Stimulated activated CD8-positive, alpha-beta memory T cell treated with anti-CD3 and anti-CD28 coated beads, Interleukin-12 subunit alpha, Interleukin-12 subunit beta, amount 100 ng/mL, for 4 hours (primary cell): ENCODE measurements at places on chromosomes 2 and 18.
A peak's percentile ranks its signal among the peaks of the same experiment; 100 is the strongest.

GRCh38 chr2:133177196-133177595, 391.1 kb downstream of the NCKAP5 start:
- DNase-seq, result no peak

DNA sequence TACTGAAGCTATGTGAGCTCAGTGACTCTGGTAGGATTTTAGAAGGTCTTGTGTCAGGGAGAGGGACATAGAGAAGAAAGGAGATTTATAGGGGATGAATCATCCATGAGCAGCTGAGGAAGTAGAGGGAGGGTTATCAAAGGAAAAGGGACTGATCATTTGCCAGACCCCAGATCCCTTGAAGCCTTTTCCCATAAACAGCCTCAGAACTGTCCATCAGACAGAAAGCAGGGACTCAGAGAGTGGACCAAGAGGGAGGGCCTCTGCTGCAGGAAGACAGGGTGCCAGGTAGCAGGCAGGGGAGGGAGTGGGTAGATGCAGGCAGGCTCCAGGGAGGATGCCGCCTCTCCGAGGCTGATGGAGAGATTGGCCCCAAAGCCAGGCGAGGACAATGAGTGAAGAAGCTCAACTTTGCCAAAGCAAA, 133.9 kb downstream of the TNS1 start:
- DNase-seq, result no peak

- no peak for DNase-seq
Observed at GRCh38 chr2:48965204-48965603, 189.1 kb downstream of the FSHR start.

GRCh38 chr2:66682476-66682875, 247.6 kb downstream of the MEIS1 start:
- DNase-seq, result no peak

DNA sequence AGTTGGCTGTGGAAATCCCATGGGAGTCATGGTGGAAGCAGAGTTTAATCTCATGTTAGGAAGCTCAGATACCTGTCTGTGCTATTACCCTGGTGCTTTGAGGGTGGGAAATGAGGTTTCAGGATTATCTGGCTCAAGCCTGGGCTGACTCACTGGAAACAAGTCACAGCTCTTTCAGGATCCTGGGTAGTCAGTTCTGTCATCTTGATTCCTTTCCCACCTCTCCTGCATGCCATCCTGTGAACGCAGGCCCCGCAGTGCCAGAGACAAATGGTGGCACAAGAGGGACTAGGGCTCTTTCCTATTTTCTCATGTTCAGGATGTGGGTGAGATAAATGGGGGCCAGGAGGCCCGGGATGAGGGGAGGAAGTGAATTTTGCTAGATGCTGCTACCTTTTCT, 3.7 kb upstream of the FAM136A start:
- DNase-seq, result no peak

DNA sequence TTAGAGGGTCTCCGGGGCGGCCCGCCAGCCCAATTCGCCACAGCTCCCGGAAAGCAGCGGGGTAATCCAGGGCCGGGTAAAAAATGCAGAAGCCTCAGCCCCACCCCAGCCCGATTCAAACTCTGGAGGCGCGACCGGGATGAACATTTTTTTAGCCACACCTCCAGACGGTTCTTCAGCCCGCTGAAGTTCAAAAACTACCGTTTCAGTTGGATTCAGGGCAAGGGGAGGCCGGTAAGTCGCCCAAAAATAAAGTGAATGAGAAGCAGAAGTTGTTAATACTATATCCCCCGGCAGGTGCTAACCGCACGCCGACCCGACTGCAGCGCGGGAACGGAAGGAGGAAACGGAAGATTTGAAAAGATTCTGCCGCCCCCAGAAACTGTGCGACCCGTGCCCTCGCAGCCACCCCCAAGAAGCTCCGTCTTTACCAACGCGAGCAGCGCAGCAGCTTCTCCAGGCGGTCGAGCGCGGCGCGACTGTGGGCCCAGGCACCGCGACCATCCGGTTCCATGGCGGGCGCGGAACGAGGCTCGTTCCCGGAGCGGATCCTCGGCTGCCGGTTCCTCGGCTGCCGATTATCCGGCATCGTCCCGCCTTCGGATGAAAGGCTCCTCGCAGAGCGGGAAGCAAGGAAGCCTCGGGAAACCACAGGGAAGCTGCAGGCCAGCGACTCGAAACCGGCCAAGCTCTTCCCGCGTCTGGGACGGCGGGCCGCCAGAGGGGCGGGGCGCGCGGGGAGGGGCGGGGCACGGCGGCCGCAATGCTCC, at the start of gene BARD1:
Gene BARD1 (minus strand): TSS at position 703 of the 770 bp plus-strand sequence. CDS start 114 bp downstream, at position 589.
- DNase-seq, result peak; percentile 41

DNA sequence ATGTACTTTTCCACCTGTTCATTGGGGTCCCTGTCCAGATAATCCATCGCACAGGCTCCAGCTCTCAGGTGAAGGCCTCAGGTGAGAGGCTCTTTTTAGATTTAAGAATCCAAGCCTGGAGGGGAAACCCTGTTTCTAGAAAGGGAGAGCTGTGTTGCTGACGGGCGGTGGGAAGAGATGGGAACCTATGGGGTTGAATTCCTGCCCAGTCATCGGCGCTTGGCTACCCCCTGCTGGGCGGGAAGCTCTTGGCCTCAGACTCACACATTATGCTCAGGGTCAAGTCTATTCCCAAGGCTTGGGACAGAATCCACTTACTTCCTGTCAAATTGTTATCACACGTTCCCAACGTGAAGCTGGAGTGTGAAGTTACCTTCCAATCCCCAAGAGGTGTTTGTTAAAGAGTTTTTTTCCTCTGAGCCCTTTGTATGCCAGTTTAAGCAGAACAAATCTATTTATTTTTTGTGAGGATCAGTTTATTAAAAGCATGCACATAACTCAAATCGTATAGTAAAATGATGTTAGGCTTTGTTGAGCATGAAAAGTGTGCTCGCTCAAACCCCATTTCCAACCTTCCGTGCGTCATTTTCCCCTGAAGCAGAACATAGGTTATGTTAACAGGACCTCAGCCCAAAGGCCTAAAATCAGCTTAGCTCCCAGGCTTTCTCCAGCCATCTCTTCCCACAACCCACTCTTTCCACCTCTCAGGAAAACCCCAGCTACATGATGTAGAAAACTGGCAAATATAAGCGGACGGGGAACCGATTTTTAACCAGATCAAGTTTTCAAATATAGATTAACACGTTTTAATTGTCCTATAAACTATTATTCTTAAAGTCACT, 181.7 kb upstream of the ETAA1 start:
- DNase-seq, result no peak

DNA sequence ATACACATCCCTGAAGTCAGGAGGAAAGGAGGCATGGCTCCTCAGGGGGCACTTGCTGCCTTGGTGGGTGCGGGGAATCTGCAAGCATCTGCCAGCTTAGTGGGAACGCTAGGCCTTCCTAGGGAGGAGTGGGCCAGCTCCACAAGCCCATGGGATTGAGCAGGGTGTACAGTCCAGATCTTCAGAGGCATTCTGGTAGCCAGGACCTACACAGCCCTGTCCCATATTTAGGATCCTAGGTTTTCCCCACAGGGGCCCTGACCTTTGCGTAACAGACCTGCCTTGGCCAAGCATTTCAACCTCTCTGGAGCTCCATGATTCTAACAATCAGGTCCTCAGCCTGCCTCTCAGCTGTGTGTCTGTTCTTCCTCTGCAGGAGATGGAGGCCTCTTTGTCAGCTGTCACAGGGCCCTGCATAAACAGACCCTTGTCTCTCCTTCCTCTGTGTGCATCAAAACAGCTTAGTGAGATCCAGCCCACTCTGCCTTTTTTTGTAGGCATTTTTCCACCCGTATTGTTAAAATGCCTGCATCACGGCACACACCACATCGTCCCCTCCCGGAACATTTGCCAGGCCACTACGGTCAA, 140.2 kb upstream of the NDUFV2 start:
- DNase-seq, result no peak

DNA sequence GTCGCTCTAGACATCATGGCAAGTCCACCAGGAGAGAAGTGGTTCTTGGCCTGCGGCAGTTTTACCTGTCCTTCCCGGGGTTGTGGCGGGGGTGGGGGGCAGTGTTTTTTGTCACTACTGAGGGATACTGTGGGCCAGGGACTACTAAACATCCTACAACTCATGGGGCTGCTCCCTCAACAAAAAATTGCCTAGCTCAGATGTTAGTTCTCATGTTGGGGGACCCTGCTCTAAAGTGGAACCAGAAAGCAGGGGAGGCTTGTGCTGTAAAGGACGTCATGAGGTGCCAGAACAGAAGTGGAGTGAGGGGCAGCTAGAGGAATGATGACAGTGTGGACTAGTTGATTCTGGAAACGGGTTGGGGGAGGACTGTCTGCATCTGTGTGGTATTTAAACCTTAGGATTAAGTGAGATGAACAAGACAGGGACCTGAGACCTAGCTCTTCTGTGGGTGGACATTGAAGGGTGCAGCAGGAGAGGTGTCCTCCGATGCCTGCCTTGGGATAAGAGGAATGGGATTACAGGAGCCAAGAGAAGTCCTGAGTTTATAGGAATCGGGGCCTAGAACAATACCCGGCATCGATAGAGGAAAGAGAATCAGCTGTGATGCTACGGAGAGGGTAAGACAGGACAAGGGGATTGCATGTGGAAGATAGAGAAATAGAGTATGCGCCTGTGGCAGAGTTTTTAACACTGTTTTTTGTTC, 2.7 kb downstream of the RPL31 start:
- DNase-seq, result no peak

DNA sequence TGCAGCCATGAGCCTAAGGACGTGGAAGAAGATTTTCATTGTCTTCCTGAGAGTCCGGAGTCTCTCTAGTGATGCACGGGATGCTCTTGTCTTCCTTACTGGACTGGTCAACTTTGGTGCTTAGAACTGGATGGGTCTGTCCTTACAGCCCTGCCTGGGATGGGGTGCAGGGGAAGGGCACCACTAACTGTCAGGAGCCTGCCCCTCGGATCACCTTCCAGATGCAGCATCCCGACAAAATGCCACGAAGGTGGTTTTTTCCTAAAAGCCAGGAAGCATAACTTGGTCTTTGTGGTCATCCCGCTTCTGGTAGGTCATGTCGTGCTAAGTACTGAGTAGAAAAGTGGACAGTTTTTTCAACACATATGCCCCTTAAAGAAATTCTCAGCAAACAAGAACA, 207.4 kb upstream of the TWIST2 start:
- DNase-seq, result no peak

GRCh38 chr2:226733927-226734564, 65.6 kb downstream of the IRS1 start:
- DNase-seq, result no peak

- DNase-seq, result no peak
Observed at GRCh38 chr2:66443979-66444861, 9.3 kb downstream of the MEIS1 start.

GRCh38 chr2:33022989-33023727, 76.4 kb downstream of the LTBP1 start:
- no peak for DNase-seq

GRCh38 chr2:86022661-86023365, 82.9 kb downstream of the POLR1A start:
- DNase-seq, result no peak

DNA sequence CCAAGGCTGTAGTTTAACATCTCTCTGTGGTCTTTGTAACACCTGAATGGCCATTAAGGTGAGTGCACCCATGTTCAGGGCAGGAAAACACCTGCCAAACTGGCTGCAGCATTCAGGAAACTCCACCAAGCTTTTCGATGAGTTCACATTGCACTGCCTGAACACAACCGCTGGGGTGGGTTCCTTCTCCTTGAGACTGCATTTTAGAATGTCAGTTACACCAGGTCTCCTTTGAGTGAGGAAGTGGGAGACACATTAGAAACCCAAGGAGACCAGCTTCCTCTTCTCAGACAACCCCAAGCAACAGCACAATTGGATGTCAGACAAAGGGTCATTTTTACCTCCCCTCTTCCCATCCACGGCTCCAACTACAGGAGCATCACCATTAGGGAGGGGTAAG, 35.2 kb downstream of the CYRIA start:
- no peak for DNase-seq

- DNase-seq, result no peak
Observed at GRCh38 chr2:144217853-144218633, 301.9 kb downstream of the ZEB2 start.

- DNase-seq, result no peak
Observed at GRCh38 chr2:58895857-58896256, 654.7 kb upstream of the FANCL start.

DNA sequence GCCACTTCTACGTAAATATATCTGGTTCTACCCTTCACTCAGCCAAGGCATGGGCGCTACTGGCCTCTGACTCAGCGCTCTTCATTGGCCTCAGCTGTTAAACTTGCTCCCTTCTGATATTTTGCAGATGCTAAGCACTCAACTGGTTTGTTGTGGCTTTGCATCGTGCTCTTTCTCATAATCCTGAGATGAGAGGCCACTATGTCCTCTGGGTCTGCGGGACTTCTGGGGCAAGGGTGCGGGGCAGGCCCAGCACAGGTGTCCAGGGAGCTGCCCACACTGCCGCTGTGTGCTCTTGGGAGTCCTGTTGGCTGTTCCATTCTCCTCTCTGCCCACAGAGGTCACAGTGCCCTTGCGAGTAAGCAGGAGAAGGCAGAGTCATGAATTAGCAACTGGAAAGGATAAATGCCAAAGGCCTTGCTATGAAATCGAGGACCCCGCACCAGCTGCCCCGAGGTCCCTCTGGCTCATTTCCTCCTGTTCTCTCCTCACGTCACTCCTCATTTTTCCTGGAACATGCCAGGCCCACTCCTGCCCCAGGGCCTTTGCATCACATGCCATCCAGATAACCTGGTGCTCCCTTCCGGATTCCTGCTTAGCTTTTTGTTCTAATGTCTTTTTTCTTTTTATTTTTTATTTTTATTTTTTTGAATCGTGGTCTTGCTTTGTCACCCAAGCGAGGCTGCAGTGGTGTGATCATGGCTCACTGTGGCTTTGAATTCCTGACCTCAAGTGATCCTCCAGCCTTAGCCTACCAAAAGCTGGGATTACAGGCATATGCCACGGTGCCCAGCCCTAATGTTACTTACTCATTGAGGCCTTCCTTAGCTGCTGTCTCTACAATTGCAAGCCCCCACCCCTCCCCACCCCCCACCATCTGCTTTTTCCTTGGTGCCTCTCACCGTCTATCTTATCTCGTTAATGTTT, 34.9 kb upstream of the MAT2A start:
- DNase-seq, result no peak

- DNase-seq, result no peak
Observed at GRCh38 chr18:892316-892715, 12.4 kb upstream of the ADCYAP1 start.

GRCh38 chr2:159506202-159506601, 110.1 kb downstream of the BAZ2B start:
- DNase-seq, result no peak

- no peak for DNase-seq
Observed at GRCh38 chr2:1633936-1634587, 110.3 kb downstream of the PXDN start.

GRCh38 chr2:126652323-126652891, 3.6 kb upstream of the GYPC start:
- DNase-seq, result no peak

- no peak for DNase-seq
Observed at GRCh38 chr18:39414009-39414700, 1848.6 kb upstream of the CELF4 start.

GRCh38 chr18:5894611-5895298, 567 bp downstream of the TMEM200C start:
- DNase-seq, result no peak

- DNase-seq, result no peak
Observed at GRCh38 chr2:30448308-30448707, 1.3 kb downstream of the LCLAT1 start.

GRCh38 chr2:104756118-104756517, 97.8 kb upstream of the POU3F3 start:
- DNase-seq, result no peak

GRCh38 chr18:50341443-50341842, 33.4 kb upstream of the SKA1 start:
- no peak for DNase-seq

- no peak for DNase-seq
Observed at GRCh38 chr2:120134263-120134662, 88.9 kb downstream of the TMEM185B start.
